ENCODE measurements at places on chromosomes 13 and 19.

- no peak for DNase-seq
Observed at GRCh38 chr19:29805031-29805965, 6.5 kb upstream of the CCNE1 start.

GRCh38 chr13:40438022-40438680 lies 228.3 kb downstream of the FOXO1 start:
- no peak for DNase-seq

GRCh38 chr13:111179908-111180760 lies 65.0 kb downstream of the ARHGEF7 start:
- no peak for DNase-seq

DNA sequence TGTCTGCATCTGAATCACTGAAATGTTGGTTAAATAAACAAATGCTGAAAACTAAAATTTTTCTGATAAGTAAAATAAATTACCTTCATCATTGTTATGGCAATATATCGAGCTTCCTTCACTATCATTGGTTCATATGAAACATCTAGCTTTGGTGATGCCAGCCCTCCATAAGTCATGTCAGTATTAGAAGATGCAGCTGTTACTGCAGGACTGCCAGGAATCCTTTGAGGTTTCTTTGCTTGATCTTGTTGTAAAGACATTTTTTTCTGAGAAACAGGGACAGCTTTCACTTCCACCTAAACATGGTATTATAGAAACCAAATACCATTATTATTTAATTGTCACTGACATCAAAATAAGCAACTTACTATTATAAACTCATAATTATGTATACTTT lies 123.7 kb upstream of the FBXL3 start:
- no peak for DNase-seq

DNA sequence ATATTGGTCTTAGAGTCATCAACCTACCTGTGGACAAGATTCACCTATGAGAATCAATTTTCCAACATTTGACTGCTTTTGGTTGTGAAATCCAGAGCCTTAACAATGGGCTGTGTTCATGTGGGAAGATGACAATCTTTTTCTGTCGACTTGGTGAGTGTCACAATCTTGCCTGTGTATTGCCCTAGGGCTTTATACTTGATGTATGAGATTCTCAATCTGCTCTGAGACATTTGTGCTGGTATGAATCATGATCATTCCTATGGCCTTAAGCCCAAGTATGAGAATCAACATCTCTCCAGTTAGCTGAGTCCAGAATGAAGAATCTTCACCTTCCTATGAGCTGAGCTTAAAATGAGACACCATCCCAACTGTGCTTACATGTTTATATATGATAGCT lies 68.7 kb downstream of the ZNF726 start:
- no peak for DNase-seq

GRCh38 chr19:30629086-30629485 lies 256.9 kb downstream of the ZNF536 start:
- DNase-seq = no peak

- no peak for DNase-seq
Observed at GRCh38 chr13:112248406-112248760, 127.8 kb upstream of the SPACA7 start.

DNA sequence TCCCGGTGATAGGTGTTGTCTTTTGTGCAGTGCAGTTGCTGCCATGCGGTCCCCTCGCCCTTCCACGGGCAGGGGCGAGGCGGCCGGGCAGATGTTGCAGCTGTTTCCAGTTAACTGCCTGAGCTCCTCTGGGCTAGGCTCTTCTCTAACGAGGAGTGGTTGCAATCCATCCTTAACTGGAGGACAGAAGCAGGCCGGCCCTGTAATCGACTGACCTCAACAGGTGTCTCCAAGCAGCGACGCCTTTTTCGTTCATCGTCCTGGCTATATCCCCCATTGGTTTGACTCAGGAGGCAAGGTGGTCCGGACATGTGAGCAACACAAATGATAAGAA lies 1.9 kb upstream of the TSC22D1 start:
- DNase-seq = no peak

DNA sequence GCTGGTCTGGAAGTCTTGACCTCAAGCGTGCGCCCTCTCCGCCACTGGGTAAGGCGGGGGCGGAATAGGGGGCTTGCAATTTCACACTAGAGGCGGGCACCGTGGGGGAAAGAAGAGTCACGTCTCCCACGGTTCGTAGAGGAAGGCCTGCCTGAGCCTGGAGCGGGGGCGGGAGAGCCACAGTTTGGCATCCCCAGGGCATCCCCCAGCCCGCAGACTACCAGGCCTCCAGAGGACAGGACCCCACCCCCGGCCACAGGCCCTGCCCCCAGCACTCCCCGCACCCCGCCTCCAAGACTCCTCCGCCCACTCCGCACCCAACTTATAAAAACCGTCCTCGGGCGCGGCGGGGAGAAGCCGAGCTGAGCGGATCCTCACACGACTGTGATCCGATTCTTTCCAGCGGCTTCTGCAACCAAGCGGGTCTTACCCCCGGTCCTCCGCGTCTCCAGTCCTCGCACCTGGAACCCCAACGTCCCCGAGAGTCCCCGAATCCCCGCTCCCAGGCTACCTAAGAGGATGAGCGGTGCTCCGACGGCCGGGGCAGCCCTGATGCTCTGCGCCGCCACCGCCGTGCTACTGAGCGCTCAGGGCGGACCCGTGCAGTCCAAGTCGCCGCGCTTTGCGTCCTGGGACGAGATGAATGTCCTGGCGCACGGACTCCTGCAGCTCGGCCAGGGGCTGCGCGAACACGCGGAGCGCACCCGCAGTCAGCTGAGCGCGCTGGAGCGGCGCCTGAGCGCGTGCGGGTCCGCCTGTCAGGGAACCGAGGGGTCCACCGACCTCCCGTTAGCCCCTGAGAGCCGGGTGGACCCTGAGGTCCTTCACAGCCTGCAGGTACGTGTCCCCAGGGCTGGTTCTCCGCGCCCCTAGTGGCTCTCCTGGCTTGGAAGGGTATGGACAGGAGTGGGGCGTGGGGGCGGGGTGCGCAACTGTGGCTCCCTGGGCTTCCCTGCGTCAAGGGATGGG lies at the start of gene ANGPTL4:
TSS of gene ANGPTL4 (plus strand) at position 353 of the 969 bp plus-strand sequence. CDS start at position 520, 167 bp downstream.
- DNase-seq = peak; percentile 74

DNA sequence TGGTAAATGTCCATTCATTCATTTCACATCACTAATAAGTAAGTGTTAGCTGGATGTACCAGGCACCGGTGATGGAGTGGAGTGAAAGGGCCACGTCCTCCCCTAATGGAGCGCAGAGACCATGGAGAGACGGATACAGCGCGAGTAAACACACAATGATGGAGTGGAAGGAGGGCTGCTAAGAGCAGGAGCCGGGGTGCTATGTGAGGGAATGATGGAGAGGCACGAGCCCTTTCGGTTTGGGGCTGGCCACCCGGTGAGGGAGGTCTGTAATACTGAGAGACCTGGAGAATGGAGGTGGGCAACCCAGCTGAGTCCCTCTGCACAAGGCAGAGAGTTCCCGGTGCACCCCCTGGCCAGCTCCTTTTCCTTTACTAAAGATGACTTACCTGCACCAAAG lies 53.7 kb downstream of the PEPD start:
- DNase-seq = no peak

- no peak for DNase-seq
Observed at GRCh38 chr13:92265408-92265807, 867.0 kb downstream of the GPC5 start.

DNA sequence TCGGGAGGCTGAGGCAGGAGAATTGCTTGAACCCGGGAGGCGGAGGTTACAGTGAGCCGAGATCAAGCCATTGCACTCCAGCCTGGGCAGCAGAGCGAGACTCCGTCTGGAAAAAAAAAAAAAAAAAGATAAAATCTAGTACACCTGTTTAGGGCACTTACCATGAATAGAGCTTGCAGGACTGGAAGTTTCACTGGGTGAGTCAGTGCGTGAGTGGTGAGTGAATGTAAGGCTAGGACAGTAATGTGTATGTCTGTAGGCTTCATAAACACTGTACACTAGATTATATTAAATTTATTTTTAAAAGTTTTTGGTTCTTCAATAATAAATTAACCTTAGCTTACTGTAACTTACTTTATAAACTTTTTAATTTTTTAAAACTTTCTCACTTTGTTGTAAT lies 22.9 kb downstream of the PPP5C start:
- no peak for DNase-seq

GRCh38 chr13:46962281-46962941 lies 65.6 kb upstream of the HTR2A start:
- DNase-seq = no peak

DNA sequence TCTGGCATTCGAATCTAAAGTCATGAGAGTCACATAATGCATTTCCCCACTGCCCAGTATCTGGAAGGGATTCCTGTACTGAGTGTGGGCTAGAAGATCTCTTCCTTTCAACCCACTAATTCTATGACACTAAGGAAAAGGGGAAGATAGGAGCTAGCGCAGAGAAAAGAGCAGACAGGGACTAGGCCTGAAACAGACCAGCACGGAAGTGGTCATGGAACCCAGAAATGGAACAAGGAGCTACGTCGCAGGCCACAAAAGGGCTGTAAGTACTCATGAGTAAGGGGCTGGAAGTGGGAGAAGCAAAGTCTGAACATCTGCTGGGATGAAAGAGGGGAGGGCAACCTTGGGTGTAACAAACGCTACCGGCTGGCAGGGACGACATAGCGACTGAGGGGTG lies 8.6 kb downstream of the ABCC4 start:
- DNase-seq = no peak

DNA sequence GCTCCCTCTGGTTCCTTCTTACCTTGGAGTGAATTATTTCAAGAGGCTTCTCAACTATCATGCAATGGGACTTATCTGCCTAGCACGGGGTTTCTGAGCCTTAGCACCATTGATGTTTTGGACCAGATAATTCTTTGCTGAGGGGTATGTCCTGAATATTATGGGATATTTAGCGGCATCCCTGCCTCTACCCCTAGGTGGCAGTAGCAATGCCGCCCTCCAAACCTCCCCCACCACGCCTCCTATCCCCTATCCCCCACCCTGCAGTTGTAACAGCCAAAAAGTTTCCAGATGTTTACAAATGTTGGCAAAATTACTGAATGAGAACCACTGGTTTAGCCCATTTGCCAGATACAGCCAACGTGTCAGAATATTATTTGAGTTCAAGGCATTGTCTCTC lies 125.5 kb downstream of the POSTN start:
- DNase-seq = no peak

DNA sequence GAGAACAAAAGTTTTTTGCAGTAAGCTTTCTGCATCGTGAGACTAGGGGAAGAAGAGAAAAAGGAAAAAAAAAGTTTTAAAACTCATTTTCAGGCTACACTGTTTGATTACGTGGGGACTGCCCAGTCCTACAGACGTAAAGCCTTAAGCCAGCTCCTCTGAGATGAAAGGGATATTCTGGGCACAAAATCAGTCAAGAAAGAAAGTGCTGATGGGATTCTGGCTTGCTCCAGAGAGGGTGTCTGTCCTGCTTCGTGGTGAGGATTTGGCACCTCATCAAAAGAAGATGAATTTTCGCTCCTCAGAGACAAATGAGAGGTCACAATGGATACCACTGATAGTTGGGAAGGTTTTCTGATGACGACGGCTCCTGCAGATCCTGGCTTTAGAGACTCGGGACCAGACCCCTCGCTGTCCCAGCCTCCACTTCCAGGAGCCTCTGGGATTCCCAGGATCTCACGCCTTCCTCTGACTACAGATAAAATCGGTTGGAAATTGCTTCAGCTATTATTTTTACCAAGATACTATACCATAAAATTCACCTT lies 9.7 kb downstream of the TEX29 start:
- no peak for DNase-seq

DNA sequence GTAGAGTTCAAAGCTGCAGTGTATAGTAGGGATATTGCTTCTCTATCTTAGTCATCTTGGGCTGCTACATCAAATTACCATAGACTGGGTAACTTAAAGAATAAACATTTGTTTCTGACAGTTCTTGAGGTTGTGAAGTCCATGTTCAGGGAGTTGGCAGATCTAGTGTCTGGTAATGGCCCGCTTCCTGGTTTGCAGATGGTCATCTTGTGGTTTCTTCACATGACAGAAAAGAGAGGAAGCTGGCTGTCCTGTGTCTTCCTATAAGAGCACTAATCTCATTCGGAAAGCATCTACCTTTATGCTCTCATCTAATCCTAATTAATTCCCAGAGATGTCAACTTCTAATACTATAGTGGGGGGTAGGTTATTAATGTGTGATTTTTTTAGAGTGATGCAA lies 6.2 kb downstream of the ZNF763 start:
- no peak for DNase-seq

GRCh38 chr19:42469311-42470235 lies 26.8 kb upstream of the CXCL17 start:
- no peak for DNase-seq

DNA sequence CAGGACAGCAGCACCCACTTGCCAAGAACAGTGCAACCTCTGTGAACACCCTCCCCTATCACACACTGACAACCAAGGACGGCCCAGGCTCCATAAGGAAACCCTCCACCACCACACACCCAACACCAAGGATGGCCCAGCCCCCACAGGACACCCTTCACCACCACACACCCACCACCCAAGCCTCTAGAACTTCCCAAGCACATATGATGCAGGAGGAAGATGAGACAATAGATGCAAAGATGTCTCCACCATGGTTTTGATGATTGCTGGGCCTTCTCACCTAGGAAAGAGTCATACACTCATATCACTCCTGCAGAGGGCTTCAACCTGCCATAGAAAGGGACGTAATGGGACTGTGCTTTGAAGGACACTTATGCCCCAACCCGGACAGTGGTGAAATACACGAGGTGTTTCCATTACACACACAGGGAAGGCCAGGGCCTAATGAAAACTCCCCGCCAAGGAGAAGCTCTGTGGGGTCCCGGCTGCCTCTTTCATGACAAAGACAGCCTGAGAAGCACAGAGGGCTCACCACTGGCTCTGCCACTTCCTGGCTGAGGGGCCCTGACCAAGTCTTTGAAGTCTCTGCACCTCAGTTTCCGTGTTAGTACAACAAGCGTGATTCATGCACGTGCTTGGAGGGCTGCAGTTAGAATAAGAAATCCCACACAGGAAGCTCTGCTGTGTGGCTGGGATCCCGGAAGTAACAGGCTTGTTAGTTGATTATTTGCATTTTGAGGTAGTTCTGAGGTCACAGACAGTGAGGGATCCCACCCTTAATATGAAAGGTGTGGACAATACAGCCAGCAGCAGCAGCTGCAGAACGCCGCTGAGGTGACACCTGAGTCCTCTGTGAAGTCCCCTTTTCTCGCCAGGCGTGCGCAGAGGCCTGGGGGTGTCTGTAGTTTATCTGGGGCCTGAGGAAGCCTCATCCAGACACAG lies 61.9 kb upstream of the ATP12A start:
- no peak for DNase-seq

- no peak for DNase-seq
Observed at GRCh38 chr19:29779921-29780320, 31.9 kb upstream of the CCNE1 start.

- DNase-seq = no peak
Observed at GRCh38 chr13:60613080-60613479, 216.1 kb downstream of the TDRD3 start.

All from nephron progenitor cell (in vitro differentiated cells).